Kidney (tissue), 22 donors: ENCODE measurements at places on chromosomes 2 and 18. TPM values are rescaled to one million over a fixed set of nuclear protein-coding genes. Genes with fewer than 3 reads are reported as not detected.

DNA sequence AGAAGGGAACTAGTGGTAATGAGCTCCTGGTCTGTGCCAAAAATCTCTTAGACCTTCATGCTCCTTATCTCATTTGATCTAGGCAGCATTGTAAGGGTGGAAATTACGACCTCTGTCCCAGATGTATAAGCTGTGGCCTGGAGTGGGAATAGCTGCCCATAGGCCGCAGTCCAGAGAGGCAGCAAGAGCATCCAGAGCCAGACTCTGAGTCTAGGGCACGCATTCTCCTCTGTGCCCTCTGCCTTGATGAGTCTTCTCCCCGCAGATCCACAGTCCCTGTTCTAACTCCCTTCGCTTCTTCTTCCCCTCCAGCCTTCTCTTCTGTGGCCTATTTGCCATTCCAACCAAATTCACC lies 304.6 kb downstream of the MYCN start:
- DNase-seq, result no peak

The LBX2 gene
- polyA plus RNA-seq, result 1.5 TPM

The MFSD2B gene
- not detected for polyA plus RNA-seq

DNA sequence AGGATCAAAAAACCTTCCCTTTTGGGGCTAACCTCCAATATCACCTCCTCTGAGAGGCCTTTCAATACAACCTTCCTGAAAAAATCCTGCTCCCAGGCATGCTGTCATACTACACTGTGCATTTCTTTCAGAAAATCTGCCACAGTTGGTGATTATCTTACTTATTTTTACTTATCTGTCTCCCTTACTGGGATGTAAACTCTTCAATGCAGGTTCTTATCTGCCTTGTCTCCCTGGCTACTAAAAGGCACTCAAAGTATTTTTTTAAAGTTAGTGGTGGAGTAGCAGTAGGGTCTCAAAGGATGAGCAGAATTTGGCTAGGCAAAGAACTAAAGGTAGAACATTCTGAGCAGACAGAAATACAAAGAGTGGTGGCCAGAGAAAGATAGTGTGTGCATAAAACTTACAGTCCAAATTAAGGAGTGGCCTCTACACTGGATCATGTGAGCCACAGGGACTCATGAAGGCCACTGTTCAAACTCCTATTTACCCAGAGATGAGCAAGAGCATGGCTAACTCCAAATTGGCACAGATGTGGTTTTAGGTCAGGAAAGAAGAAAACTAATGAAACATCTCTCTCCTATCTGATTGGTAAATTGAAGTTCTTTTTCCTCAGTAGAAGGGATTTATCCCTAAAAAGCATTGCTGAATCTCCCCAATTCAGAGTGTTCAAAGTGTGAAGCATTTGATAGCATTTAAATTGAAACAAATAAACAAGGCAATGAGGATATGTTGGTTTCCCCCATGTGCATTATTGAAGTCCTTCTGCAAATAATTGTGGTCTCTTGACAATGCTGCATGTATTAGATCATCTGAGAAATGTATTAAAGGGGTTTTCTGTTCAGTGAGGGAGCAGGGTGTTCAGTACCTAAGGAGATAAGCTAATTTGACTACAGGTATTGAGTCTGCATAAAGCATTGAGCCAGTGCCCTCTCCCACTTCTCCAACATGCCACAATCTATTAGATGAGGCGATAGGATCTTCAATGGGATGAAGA lies 285.5 kb downstream of the MREG start:
- DNase-seq, result no peak

GRCh38 chr2:180419212-180419611 lies 412.1 kb upstream of the CWC22 start:
- no peak for DNase-seq

- no peak for DNase-seq
These were observed 77.5 kb upstream of the ASB18 start for GRCh38 chr2:236341721-236342120.

DNA sequence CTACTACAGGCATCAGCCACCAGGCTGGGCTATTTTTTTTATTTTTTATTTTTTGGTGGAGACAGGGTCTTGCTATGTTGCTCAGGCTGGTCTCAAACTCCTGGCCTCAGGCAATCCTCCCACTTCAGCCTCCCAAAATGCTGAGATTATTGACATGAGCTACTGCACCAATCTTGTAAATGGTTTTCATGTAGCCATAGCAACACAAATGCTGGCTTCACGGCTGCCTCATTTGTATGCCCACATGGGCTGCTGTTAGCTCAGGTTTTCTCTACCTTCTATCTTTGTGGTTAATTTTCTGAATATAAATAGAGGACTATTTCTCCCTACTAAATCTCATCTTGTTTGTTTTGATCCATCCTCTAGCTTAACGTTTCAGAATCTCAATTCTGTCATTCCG lies 58.2 kb downstream of the PLEKHM3 start:
- DNase-seq, result no peak

DNA sequence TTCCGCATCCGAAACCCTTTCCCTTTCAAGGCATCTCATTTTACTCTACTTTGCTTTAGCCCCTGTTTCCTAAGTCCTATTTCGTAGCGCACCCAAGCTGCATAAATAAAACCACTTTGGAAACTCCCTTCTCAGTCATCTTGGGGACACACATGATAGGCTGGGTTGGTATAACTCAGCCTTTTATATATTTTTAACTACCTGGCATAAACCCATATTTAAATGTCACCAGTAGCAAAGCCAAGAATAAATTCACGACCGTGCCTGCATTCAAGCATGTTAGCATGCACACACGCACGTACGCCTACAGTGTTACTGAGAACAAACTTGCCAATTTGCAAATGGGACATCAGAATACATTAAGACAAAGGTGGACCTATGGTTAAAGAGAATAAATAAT lies 564.7 kb upstream of the PIK3C3 start:
- DNase-seq, result peak; percentile 22

DNA sequence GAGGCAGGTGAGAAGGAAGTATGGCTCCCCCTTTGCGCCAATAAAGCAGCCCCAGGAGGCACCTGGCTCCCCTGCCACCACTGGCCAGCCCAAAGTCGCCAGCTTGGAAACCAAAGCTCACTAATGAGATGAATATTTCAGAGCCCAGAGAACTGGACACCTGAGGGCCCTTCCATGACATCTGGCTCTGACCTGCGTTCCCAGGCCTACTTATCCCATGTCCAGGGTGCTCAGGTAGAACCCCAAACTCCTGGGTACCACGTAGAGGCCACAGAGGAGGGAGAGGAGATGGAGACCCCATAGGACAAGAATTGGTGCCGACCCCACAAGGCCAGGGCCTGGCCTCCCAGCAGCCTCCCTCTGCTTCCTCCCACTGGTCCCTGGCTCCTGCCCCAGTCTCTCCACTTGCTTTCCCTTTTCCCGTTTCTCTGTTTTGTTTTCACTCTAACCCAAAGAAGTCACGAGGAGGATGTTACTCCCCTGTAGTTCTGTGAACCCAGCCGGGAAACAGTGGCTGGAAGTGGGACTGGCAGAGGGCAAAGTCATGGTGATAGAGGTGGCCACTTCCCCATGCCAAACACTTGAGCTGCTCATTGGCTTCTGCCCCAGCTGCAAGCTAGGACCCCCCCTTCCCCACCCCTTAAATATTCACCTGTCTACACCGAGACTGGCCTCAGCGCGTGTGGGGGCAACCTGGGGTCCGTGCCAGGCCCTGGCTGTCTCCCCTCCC lies 820 bp downstream of the TMBIM1 start:
- DNase-seq, result no peak

GRCh38 chr18:48818329-48819254 lies 132.2 kb downstream of the SMAD7 start:
- peak; percentile 5 for DNase-seq

The CRYGD gene
- not detected for polyA plus RNA-seq

GRCh38 chr2:85642725-85643124 lies 25.3 kb downstream of the SFTPB start:
- no peak for DNase-seq

- no peak for DNase-seq
These were observed 36.2 kb downstream of the MAL start for GRCh38 chr2:95061601-95062183.

DNA sequence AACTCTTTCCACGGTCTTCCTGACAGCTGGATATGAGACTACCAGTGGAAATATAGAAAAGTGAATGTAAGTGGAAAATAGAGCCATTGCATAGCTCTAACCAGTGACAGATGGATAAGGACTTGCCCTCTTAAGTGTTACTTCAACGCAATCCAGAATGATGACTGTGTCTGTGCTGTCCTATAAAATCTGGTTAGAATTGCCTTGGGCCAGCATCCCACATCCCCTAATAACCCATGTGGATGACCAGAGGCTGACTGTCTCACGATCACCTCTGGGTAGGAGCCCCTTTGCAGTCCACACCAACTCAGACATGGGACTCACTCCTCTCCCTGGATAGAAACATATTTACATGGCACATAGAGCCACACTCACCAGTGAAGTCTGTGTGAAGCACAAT lies 186.6 kb downstream of the C1D start:
- no peak for DNase-seq

GRCh38 chr2:38213619-38214167 lies 137.7 kb upstream of the CYP1B1 start:
- no peak for DNase-seq

GRCh38 chr2:80113399-80113798 lies 191.2 kb downstream of the LRRTM1 start:
- no peak for DNase-seq

GRCh38 chr18:8608795-8609658 lies at the start of gene RAB12:
RAB12 (plus strand) TSS chr18:8609437; CDS start chr18:8609440, 3 bp downstream.
- peak; percentile 91 for DNase-seq

DNA sequence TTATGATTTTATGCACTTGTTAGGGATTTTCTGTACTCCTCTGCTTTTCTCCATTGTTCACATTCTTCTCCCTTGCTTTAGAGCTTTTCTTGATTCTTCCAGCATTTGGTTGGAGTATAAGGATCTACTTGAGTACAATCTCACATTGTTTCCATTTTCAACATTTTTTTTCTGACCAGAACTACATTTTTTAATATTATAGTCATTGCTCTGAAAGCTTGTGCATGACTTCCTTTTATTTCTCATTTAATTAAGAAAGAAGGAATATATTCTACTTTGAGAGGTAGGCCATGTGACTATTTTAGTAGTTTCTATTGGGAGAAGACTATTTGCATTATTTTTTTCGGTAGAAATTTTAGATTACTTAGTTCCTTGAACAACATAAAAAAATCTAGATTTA lies 200.4 kb downstream of the TMEM247 start:
- no peak for DNase-seq

GRCh38 chr18:71045331-71046065 lies 756.7 kb downstream of the SOCS6 start:
- no peak for DNase-seq

DNA sequence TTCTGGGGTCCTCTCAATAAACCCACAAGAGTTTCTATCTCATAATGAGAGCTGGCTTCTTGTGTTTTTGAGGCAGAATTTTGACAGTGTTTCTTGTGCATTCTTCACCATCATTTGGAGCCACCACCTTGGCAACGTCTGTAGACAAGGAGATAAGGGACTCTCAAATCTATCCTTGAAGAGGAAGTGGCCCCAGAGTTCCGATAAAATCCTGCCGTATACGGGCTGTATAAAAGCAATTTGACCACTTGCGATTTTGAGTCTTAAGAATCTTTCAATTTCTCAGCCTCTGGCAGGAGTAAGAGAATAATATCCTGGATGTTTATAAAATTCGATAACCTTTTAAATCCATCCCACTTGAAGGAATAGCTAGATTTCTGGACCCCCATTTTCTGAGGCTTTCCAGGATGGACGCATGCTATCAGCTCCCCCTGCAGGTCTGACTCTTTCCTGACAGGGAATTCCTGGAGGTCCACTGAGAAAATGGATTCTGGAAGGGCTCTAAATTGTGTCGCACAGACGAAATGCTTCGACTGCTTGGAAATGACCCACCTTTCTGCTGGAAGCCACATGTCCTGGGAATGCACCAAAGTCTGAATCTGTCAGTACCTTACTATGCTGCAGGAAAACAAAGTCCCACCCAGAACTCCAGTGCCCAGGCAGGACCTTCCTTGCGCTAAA lies 54.1 kb downstream of the E2F6 start:
- peak; percentile 78 for DNase-seq

DNA sequence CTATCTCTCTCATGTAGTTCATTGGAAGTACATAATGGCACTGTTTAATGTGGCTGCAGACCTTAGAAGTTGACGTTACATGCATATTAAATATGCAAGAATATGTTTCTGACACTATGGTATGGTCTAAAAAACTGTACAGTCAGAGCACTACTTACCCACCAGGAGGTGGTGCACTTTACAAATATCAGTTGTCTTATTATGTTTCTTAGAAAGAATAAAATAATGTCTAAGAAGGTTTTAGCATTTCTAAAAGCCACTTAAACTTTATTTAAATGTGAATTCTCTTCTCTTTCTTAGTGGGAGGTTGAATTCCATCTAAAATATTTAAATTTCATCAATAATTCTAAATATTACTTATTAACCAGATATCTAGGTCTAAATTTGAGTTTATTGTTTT lies 4.3 kb downstream of the TMEFF2 start:
- DNase-seq, result no peak

DNA sequence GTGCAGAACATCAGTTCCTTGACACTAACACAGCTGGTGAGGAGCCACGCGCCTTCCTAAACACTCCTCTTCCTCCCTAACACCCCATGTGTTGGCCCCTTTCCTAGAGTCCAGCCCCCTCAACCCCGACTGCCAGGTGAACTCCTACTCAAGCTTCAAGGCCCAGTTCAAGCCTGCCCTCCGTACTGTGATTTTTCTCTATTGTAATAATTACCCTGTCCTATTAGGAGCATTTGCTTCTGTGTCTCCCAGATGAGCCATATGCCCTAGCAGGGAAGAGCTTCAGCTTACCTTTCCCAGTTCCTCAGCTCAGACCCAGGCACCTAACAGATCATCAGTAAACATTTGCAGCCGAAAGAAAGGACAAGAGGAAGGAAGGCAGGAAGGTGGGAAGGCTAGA lies 130.6 kb upstream of the SALL3 start:
- DNase-seq, result no peak

The ITM2C gene
- polyA plus RNA-seq, result 308 TPM

The APCDD1 gene
- 2.8 TPM for polyA plus RNA-seq

DNA sequence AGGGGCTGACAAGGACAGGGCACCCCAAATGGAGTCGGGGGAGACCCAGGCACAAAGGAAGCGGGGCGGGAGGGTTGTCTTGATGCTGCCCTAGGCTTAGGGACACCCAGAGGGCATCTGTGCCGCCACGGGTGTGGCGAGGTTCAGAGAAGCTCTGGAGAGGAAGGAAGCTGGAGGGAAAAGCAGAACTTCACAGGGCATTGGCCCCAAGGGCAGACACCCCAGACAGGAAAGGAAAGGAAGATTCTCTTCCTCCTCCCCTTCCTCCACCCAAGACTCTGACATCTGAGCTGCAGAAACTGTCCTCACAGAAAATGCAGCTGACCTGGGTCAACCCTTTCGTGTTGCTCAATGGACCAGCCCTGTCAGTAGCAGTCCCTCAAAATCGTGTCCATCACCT lies 25.6 kb downstream of the DNMT3A start:
- no peak for DNase-seq
